ENCODE measurements at places on chromosomes 12 and 14. TPM values are rescaled to one million over a fixed set of nuclear protein-coding genes. Genes with fewer than 3 reads are reported as not detected.

DNA sequence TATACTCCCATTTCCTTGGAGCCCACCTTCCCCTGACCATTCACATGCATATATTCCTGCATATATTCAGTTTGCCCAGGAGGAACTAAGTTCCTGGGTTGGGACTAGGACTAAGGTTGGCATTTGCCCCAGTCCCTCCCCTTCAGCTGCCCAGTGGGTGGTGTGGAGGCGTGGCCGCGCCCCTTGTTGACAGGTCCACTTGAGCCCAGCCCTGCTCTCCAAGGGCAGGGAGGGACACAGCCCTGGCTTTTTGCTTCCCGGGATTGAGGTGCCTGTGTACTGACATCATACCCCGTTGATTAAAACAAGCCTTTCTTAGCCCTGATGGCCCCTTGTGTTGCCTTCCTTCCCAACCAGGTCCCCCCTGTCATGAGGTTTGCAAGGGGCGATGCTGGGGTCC lies 7.3 kb downstream of the ERBB3 start:
- no peak for DNase-seq

Gene SCN8A
- total RNA-seq: 14.7 TPM

DNA sequence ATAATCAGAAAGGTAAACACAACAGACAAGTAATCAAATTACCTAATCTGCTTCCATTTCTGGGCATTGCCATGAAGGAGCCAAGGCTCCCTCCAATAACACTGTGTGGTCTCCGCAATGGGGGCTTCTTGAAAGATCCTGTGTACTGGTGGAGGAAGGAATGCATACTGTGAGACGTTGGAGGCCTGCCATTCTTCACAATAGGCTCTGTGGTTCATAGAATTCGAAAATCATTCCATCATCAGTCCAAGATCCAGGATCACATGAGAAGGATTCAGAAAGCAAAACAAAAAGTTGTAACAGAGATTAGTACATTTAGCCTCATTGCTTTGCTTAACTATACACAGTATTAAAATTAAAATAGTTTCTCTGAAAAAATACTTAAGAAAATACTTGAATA lies 76.3 kb downstream of the CDK17 start:
- no peak for DNase-seq

Gene DPPA3
- not detected for total RNA-seq

GRCh38 chr12:56321027-56321426 lies 5.2 kb upstream of the CNPY2 start:
- DNase-seq: peak; percentile 24

- no peak for DNase-seq
Measured at GRCh38 chr12:115949675-115950074, 327.8 kb downstream of the MED13L start.

DNA sequence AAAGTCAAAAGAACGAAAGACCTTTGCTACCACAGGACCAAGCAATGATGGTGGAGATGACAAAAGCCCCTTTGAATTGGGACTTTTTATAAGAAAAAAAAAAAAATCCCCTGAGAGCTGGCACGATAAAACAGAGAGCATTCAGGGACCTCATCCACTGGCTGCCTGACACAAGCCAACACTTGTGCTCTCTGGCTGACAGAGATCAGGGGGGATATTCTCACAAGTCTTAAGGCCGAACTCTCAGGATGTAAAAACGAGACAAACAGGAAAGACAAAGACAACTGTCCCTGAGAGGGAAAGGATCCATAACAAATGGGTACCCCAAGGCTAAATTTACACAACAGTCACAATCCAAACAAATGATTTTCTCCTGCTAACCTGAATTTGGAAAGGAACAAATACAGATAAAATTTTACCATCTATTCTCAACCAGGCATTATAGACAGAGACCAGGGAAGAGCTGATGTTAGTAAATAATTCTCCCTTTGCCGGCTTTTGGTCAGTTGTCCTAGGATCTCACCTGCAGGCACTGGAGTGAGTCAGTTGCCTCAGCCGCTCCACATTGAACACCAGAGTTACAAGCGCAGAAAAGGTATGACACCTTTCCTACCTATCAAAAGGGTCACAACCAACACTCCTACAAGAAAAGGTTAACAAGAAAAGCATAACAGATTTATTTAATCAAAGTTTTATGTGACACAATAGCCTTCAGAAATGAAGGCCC lies 37.9 kb upstream of the GARIN6 start:
- no peak for DNase-seq

All from IMR-90 (cell line).